ENCODE measurements at places on chromosomes 3 and 15.
A peak's percentile ranks its signal among the peaks of the same experiment; 100 is the strongest.

GRCh38 chr3:128131897-128132646 is 8.5 kb upstream of the RUVBL1 start:
- DNase-seq, result no peak

- DNase-seq, result no peak
These were observed 56.2 kb downstream of the B3GNT5 start for GRCh38 chr3:183309276-183309675.

- DNase-seq, result no peak
These were observed 140.9 kb downstream of the ATG7 start for GRCh38 chr3:11413071-11413470.

DNA sequence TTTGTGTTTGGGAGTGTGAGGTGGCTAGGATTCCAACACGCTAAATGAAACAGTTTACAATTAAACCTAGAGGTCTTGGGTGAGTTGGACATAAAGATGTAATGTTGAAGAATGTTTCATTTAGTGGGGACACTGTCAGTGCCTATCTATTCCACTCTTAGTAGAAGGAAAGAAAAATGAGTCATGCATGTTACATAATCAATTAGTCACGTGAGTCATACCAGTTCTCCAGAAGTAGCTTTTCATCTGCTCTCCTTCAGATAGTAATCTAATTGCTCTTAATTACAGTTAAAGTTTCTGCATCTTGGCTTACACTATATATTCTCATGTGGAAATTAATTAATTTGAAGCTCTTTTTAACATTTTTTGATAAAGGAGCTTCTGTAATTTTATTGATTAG is 115.7 kb upstream of the P2RY1 start:
- DNase-seq, result no peak

GRCh38 chr15:57892181-57892580 is 173.3 kb downstream of the ALDH1A2 start:
- no peak for DNase-seq

DNA sequence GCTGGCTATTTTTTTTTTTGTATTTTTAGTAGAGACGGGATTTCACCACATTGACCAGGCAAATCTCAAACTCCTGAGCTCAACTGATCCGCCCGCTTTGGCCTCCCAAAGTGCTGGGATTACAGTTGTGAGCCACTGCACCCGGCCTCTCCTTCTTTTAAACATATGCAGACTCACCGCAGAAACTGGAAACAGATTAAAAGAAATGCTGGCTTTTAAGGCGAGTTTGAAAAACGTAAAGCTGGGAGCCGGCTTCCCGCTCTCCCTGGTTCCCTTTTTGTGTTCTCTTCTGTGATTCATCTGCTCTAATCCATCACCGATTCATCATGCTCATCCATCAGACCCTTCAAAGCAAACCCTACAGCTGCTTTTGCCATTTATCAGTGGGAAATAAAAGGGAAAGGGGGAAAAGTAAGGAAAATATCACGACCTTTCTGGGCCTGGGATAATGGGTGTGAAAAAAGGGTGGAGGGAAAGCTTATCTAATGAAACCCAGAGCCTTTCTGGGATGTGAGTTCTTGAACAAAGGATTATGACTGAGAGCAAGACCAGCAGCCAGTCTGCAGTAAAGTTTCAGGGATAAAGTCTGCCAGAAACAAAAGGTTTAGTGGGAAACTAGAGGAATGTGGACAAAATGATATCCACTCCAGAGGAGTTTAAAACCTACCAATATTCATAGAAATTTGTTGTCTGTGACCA is 92.3 kb upstream of the LRIG1 start:
- DNase-seq, result no peak

- no peak for DNase-seq
These were observed 61.8 kb upstream of the P3H2 start for GRCh38 chr3:190182418-190183043.

DNA sequence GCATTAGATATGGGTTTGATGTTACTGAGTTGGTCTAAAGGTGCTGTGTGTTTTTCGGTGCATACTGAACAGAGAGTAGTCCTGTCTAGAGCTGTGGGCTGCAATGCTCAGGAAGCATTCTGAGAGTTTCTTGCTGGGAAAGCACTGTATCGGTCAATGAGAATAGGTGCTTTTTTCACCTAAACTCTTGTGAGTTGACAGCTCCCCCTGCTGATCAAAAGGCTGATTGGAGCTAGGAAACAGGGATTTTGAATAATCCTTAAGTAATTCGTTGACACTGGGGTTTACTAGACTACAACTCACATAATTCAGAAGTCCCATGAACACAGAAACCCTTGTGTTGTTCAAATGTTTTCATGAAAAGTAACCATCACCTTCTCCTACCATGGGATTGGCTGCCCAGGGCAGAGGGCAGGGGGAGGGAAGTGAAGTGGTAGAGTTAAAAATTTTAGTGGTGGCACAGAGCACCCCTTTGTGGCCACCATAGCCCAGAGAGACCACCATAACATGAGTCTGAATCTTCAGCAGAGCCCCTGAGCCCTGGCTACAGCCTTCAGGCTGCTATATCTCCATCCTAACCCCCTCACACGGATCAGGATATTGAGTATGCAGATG is 13.0 kb upstream of the MANF start:
- peak; percentile 59 for DNase-seq

Data from activated CD4-positive, alpha-beta T cell treated with anti-CD3 and anti-CD28 coated beads, Interleukin-2, amount 50 U/mL, for 16 hours (primary cell).